ENCODE measurements at places on chromosomes 1 and 21. TPM values are rescaled to one million over a fixed set of nuclear protein-coding genes. Genes with fewer than 3 reads are reported as not detected.

DNA sequence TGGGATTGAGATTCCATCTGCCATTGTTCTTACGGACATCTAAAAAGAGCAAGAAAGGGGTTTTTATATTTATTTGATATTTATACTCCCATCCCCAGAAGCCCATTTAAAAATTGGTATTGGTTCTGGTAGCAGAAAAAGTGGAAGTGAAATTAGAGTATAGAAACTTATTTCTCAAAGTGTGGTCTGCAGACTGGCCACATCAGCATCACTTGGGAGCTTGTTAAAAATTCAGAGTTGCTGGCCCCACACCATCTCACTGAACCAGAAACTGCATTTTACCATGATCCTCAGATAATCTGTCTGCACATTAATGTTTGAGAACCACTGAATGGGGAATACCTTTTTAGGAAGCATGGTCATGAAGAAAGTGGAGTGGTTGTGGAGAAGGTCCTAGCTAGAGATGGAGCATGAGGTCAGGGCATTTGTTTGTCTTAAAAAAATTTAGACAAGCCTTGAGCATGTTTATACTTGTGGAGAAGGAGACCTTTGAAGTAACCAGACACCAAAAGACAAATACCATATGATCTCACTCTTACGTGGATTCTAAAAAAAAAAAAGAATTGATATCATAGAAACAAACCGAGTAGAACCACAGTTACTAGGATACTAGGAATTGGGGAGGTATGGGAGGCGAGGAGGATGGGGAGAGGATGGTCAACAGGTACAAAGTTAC, 116.3 kb downstream of the ST6GALNAC3 start:
- no peak for DNase-seq

DNA sequence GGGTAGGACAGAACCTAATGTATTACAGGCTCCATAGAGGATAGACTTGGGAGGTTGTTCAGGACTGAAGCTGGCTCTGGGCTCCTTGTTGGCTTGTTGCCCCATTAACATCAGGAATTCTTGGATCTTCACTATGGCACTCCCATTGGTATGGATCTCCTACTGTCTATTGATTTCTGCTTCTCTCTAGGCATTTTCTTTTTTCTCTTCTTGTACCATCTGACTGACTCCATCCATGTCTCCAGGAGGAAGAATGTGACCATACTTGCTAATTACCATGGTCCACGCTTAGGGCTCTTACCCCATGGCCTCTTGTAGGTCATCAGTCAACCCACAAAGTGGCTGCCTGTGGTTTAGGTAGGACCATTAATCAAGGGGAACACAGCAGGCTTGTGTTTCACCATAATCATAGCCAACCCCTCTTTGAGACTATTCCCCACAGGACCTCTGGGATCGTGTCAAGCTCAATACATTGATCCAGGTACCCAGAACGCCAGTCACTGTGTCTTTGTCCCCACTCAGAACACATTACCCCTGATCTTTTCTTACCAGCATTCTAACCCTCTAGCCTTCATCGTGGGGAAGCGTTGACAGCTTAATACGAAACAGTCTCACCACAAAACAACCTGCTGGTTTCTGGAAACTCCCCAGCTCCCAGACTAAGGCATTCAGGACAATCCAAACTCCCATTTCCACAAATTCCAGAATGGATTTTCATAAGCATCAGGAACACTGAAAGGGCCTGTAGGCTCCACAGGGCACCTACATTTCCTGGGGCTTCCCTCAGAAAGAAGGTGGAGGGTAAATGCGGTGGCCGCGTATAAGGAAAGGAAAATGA, 97.1 kb downstream of the ETS2 start:
- no peak for DNase-seq

GRCh38 chr1:114167226-114167625, 13.6 kb upstream of the SYT6 start:
- DNase-seq, result no peak

DNA sequence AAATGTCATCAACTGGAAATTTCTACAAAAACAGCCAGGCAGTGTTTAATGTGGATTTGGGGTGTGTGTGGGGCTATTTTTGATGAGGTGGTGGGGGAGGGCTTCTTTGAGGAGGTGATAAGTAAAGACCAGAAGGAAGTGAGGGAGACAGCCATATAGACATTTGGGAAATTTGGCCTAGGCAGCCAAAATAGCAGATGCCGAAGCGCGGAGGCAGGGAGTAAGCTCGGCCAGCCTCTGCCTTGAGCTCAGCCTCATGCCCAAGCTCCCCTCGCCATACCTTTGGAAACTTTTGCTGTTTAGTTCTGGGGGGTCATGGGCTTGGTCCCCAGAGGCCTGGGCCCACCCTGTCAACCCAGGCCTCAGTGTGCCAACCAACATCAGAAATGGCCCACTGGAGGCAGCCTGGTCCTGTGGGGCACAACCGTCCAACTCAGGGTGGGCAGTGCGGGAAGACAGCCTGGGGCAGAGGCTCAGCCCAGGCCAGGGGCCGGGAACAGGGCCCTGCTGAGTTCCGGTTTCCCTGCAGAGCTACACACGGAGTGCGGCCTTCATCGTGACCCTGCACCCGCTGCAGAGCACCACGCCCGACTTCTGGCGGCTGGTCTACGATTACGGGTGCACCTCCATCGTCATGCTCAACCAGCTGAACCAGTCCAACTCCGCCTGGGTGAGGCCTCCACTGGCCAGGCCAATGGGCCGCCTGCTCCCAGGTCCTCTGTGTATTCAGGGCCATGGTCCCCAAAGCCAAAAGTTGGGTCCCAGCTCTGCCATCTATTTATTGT, 84.0 kb downstream of the PTPRU start:
- no peak for DNase-seq

GRCh38 chr1:203076031-203076511, 9.7 kb downstream of the MYOG start:
- DNase-seq, result no peak

- DNase-seq, result no peak
These were observed 25.5 kb upstream of the PTPRF start for GRCh38 chr1:43505077-43505780.

GRCh38 chr1:64337475-64337874, 132.5 kb upstream of the CACHD1 start:
- DNase-seq, result no peak

- peak; percentile 64 for DNase-seq
These were observed 12.9 kb downstream of the CENPF start for GRCh38 chr1:214615871-214616270.

DNA sequence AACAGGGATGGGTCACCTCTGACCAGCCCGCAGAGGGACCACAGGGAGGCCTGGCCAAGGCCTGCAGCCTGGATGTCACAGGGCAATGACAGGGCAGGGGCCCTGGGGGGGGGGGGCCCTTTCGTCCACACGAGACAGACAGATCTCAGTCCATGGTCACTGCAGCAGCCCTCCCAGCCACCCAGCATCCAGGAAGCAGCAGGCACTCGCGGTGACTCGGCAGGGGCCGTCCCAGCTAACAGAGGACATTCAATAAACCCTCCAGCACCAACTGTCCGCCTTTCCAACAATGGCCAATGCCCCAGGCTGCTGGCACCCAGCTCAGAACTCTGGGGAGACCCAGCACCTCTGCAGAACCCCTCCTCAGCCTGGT, 32.9 kb downstream of the MEGF6 start:
- no peak for DNase-seq

DNA sequence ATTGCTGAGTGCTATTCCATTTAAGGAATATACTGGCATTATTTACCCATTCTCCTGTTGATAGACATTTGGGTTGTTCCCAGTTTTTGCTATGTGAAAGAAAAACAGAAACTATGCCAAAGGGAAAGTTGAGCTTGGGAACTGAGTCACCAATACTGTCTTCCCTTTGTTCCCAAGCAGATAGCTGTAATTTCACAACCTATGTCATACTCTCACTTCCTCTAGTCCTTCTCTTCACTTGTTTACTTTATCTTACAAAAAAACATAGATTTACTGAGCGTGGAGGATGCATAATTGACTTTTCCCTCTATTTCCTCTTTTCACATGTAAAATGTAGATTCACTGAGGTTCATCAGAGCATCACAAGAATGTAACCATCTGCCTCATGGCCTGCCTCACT, 32.4 kb upstream of the PGBD5 start:
- peak; percentile 32 for DNase-seq

DNA sequence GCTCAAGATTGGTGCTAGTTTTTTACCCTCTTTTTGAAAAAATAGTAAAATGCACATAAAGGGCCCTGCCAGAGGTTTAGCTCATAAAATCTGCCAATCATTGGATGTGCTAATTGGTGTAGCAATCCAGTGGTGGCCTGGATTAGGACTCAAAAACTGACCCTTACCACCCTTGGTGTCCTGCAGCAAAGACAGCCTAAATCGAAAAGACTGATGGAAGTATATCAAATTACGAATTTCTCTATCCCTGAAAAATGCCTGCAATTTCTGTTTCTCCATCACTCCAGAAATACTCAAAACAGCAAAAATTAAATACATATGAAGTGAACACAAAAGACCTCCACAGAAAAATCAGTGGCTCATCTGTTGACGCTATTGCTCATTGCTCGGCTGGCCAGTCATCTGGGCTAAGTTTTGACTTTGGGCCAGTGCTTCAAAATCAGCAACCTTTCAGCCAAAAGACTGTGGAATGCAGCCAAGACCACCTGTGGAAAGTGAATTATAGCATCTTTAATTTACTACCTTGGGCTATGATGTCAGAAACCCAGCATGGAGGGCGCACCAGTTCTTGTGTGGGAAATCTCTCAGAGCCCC, 30.0 kb downstream of the WLS start:
- DNase-seq, result peak; percentile 65

DNA sequence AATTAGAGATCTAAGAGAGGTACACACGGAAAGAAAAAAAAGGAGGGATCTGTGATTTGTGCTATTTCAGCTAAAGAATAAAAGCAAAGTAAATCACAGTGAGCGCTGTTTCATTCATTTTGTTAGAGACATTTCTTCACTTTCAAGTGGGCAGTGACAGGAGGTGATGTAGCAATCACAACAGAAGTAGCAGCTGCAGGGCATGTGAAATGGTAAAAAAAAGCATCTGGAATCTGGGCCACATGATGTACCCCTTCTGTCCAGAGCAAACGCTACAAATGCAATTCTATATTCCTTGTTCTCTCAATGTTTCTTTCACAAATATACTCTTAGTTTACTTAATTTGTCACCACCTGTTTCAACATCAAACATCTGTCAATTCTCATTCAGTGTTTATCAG, 786.5 kb downstream of the LRRIQ3 start:
- no peak for DNase-seq

DNA sequence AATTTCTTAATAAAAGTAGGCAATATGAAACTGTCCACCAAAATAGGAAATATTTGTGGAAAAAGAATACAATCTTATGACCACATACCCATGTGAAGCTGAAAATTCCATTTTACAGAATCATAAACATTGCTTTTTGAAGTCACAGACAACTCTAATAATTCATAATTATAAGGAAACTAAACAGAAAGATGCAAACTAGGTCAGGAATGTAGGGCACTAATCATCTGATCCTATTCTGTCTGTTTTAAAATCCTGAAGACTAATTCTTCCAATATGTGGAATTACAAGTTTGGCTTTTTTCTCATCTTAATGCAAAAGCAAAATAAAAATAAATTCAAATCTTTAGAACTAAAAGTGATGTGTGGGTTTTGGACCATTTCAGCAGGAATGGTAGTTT, 528.6 kb downstream of the LTN1 start:
- no peak for DNase-seq

GRCh38 chr21:40215941-40216340, 348.7 kb downstream of the PCP4 start:
- no peak for DNase-seq

DNA sequence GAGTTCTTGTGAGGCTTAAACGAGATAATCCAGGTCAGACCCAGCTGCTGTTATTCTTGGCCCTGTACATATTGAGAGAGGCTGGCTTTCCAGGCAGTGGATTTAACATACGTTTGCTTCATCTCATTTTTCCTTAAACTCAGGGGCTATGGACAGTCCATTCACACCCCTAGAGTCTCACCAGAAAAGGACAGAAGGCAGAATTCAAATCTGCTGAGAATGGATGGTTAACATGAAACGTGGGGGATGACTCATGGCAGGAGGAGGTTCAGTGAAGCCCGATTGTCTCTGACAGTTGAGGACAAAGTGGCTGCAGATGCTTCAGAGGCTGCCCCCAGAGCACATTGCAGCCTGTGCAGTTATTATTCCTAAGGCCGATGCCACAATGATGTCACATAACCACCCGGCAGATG, 39.5 kb downstream of the TGFB2 start:
- peak; percentile 70 for DNase-seq

GLIS1 gene
- not detected for total RNA-seq

CITED4 gene
- 7.1 TPM for total RNA-seq

PDZK1IP1 gene
- not detected for total RNA-seq

SERTAD4 gene
- 2.9 TPM for total RNA-seq

RUNX3 gene
- total RNA-seq, result 2.5 TPM

COL6A1 gene
- total RNA-seq, result 131 TPM

AQP10 gene
- not detected for total RNA-seq
